ENCODE measurements at places on chromosomes 5 and 9.

DNA sequence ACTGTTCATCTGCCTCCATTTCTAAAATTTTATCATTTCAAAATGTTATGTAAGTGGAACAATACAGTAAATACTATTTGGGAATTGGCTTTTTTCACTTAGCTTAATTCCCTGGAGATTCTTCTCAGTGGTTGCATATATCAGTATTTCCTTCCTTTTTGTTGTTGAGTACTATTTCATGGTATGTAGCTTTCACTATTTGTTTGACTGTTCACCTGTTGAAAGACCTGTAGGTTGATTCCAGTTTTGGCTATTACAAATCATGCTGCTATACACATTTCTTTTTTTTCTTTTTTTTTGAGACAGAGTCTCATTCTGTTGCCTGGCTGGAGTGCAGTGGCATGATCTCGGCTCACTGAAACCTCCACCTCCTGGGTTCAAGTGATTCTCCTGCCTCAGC, 33.0 kb upstream of the PWWP2A start:
- DNase-seq: no peak

DNA sequence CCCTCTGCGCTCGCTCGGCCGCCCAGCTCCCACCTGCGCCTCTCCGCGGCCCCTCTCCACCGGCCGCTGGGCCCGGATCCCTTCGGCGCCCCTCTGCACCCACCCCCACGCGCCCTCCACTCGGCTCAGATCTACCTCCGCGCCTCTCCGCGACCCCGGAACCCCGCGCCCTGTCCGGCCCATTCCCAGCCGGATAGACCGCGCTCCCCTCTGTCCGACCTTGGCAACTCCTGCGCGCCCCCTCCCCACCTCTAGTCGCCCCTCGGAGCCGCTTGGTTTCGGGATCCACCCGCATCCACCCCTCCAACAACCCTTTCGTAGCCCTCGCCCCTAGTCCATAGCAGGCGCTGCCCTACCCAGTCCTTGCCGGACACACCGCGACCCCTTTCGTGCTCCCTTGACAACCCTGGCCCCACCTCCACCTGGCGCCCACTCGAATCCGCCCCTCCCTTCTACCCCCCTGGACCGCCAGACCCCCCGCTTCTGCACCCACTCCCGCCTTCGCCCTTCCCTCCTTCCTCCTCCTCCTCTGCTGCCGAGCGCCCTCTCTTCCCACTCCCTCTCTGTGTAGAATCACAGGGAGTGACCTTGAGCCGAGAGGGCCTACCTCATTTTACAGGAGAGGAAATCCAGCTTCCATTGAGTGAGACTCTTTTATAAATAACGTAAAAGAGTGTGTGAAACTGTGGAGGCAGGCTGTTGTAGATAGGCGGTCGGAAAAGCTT, 525 bp upstream of the AK3 start:
- DNase-seq: peak; percentile 59

- no peak for DNase-seq
Measured at GRCh38 chr9:16519001-16519400, 351.5 kb downstream of the BNC2 start.

GRCh38 chr9:117466111-117466510, 51.3 kb upstream of the ASTN2 start:
- no peak for DNase-seq

DNA sequence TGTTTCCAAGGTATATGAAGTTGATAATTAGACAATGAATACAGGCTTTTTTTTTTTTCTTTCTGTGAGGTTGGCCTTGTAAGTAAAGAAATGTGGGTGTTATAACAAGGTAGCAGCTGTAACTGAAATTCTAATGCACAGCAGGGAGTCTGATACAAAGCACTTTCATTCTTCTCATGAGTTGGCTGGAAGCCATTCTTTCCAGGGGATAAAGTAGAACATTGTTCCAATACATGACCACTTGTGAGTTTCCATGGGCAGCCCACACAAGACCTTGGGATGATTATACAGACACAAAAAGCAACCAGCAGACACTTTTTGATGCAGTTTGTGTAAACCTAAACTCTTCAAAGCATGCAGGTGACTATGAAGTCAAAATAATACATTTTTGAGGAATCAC, 1785.9 kb upstream of the WWC1 start:
- no peak for DNase-seq

- DNase-seq: no peak
Measured at GRCh38 chr9:123713282-123713681, 216.6 kb downstream of the DENND1A start.

- no peak for DNase-seq
Measured at GRCh38 chr9:109440117-109440515, 58.0 kb downstream of the PTPN3 start.

All from erythroblast (primary cell).